AG09309 (cell line): ENCODE measurements at places on chromosomes 3 and 15.

DNA sequence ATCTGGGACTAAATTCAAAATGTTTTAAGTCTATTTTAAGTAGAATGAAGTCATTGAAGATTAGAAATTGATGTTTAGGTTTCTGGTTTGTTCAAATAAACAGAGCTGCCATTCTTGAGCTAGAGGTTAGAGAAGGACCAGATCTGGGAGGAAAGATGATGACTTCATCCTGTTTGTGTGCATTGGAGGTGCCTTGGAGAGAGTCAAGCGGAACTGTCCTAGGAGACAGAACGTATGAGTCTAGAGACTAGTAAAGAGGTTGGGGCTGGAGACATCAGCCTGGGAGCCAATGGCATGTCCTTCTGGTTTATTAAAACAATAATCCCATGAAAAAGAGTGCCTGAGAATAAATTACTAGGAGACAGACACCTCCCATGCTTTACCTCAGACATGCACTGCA lies 303.4 kb downstream of the KBTBD8 start:
- DNase-seq, result no peak

DNA sequence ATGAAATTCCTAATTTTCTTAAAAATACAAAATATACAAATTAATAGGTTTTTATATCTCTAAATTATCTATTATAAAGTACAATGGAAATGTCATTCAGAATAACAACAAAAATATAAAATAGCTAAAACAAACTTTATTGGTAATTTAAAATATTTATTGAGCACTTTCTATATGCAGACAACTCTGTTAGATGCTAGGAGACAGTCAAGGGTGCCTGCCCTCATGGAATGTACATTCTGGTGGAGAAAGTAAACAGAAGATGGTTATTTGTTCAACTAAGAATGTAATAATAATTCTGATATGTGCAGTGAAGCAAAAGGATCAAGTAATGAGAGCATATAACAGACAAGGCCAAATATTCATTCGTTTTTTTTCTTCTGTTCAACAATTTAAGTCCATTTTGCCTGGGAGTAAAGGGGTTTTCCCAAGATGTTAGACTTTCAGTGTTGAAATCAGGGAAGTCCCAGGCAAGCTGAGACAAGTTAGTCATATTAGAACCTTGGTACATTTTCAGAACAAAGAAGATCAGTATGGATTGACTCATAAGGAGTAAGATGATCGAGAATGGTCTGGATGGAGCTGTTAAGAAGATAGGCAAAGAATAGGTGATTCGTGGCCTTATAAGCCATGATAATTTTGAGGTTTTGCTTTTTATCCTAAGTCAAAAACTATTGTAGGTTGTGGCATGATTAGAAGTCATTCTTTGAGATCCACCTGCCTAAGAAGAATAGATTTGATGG lies 150.2 kb upstream of the MLF1 start:
- DNase-seq, result peak; percentile 21

- peak; percentile 52 for DNase-seq
These were observed 71.5 kb downstream of the SSR3 start for GRCh38 chr3:156483426-156483825.

GRCh38 chr3:160003520-160004128 lies 15.0 kb downstream of the IL12A start:
- no peak for DNase-seq

- DNase-seq, result peak; percentile 43
These were observed 634 bp downstream of the STAG1 start for GRCh38 chr3:136751316-136752171.

DNA sequence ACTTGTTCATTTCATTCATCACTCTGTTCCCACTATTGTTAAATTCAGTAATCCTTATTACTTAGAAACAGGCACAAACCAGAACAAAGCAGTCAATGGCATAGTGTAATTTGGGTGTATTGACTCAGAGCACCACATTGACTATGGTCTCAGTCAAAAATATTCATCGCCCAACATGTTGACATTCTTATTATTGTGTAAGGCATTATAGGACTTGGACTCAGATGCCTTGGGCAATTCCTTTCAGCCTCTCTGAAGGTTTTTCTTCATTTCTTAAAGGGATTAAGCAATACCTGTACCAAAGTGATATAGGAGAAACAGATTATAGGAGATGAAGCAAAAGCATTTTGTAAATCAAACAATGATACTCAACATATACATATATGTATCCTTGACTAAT lies 114.7 kb upstream of the BHLHE40 start:
- DNase-seq, result no peak

DNA sequence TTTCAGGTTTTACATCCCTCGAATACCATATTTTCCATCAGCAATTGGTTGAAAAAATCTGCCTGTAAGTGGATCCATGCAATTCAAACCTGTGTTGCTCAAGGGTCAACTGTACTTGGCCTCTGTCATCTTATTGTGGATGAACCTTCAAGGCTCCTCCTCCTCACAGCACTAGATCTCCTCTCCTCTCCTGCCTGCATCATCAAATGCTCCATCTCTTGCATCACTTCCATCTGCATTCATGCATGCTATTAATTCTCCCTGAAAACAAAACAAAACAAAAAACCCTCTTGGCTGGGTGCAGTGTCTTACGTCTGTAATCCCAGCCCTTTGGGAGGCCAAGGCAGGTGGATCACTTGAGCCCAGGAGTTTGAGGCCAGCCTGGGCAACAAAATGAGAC lies 10.1 kb downstream of the BCL2L10 start:
- DNase-seq, result no peak

DNA sequence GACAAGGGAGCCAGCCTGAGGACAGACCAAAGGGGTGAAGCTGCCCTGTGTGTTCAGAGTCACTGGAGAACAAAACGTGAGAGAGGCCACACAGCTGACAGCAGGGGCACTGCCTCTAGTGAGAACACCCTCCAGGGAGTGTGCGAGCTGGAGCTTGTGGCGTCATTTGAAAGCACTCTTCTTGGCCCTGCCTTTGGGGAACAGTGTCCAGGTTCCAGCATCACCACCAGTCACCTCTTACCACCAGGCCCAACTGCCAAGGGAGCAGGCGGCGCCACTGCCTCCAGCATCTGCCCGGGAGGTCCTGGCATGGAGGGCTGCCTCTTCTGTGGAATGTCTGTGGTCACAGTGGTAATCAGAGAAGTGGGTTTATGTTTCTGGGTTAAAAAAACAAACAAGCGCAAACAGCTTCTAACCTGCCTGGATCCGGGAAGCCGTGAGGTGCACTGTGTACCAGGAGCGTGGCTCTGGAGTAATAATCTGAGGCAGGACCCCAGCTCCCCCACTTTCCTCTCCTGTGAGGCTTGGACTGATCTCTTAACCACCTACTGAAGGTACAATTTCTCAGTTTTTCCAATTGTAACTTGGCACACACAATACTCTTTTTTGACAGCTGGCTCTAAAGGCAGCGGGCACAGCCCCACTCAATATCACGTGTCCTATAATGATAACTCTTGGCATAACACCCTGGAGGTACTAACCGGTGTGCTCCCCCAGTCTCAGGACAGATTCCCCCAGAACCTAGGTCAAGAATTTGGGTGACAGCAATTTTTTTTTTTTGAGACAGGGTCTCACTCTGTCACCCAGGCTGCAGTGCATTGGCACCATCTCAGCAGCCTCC lies 32.2 kb upstream of the CDCP1 start:
- DNase-seq, result no peak
